Naive thymus-derived CD8-positive, alpha-beta T cell (primary cell): ENCODE measurements at places on chromosomes 2 and 18.

- DNase-seq: no peak
These were observed 2.0 kb downstream of the OTOS start for GRCh38 chr2:240138254-240138984.

DNA sequence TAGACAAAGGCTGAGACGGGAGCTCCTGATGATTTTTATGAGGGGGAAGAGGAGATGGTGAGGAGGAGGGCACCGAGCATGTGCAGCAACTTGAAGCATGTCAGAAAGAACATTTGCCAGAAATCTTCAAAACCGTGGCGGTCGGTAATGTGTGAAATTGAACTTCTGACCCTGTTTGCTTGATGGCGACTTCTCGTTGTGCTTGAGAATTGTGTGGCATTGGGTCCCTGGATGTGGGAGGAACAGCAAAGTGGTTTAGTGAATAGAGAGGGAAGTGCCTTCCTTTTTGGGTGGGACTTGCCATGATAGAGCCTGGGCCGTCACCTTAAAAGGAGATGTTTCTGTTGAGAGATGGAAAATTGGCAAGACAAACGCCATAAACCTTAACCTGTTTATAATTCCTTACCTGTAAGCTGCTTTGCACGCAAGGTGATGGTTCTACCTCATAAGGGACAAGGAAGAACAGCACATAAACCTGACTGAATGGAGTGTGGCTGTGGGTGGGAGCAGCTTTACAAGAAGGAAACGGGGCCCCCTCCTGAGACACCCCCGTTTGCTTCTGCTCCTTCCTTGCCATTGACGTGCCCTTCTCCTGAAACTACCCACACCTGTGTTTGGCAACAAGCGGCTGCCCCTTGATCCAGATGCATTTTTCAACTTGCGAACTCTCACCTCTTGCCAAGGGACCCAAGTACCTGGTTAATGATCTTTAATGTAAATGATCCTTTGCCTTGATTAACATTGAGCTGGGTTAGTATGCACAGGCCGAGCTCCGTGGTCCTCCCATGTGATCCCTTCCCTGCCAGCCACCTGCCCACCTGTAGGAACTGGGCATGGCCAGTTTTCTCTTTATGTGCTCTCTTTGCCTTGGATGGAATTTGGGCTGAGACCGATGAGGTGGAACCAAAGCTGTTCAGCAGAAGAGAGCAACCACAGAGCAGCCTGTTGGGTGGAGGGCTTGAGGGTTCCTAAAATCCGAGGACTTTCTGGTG, 153.2 kb downstream of the NEDD4L start:
- DNase-seq: no peak

DNA sequence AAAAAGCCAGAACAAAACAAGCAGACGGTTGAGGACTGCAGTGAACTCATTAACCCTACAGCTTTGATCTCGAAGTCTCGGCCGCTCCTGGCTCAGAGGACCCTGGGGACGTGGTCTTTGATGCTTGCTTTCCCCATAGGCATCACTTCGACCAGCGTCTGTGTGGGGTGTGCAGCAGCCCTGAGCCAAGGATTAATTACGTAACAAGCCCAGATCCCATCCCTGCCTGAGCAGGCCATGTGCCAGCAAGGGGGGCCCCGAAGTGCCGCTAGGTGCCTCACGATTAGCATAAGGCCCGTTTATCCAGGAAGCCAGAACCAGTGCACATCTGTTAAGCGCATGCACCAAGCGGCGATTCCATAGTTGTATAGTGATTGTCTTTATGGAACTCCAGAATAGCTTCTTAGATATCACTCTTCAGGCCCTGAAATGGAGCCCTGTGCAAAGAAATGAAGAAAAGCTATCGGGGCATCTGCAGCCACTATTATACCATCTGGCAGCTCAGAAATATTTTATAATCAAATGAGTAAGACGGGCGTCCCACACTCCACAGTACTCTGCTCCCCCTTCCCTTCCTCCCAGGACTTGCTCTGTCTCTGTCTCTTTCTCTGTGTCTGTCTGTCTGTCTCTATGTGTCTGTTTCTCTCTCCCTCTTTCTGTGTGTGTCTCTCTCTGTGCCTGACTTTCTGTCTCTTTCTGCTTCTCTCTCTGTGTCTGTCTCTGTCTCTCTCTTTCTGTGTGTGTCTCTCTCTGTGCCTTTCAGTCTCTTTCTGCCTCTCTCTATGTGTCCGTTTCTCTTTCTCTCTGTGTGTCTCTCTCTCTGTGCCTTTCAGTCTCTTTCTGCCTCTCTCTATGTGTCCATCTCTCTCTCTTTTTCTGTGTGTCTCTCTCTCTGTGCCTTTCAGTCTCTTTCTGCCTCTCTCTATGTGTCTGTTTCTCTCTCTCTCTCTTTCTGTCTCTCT, 41.7 kb downstream of the HPCAL1 start:
- peak; percentile 36 for DNase-seq

DNA sequence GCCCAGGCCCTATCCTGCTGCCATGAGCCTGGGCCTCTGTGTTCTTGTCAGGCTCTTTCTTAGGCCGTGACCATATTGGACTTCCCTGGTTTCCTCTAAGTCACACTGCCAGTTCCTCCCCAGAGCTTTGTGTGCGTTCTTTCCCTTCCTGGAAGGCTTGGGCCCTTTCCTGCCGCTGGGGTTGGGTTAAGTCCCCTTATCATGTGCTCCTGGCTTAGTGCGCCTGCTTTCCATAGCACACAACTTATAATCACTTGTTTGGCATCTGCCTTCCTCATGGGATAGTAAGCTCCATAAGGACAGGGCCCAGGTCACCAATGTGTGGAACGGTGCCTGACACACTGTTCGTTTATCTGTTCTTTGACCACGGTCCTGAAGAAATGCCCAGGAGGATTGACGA, 31.3 kb downstream of the NIFK start:
- no peak for DNase-seq

DNA sequence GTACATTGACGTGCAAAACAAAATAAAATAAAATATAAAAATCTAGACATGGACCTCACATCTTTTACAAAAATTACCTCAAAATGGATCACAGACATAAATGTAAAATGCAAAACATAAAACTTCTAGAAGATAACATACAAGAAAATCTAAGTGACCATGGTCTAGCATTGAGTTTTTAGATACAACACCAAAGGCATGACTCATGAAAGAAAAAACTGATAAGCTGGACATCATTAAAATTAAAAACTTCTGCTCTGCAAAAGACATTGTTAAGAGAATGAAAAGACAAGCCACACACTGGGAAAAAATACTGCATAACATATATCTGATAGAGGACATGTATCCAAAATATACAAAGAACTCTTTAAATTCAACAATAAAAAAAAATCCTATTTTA, 14.4 kb downstream of the MAP4K3 start:
- DNase-seq: no peak

- DNase-seq: no peak
These were observed 13.8 kb upstream of the SLC25A52 start for GRCh38 chr18:31774477-31774785.

GRCh38 chr2:5942204-5942603, 250.0 kb downstream of the SOX11 start:
- no peak for DNase-seq

DNA sequence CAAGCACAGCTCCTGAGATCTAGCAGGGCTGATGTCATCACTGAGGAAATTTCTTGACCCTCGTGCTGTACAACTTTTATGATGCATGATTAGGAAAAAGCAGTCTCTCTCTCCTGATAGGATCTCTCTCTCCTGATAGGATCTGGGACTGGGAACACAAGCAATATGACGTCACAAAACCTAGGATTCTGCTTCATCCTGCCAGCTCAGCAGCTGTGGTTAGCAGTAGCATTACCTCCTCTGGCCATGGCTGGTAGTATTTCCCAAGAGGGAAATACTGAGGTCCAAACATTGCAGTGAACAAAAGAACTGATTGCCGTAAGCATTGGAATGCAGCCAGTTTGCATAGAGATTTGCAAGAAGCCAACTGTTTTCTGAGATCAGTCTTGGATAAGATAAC, 521.2 kb upstream of the POU3F3 start:
- no peak for DNase-seq

DNA sequence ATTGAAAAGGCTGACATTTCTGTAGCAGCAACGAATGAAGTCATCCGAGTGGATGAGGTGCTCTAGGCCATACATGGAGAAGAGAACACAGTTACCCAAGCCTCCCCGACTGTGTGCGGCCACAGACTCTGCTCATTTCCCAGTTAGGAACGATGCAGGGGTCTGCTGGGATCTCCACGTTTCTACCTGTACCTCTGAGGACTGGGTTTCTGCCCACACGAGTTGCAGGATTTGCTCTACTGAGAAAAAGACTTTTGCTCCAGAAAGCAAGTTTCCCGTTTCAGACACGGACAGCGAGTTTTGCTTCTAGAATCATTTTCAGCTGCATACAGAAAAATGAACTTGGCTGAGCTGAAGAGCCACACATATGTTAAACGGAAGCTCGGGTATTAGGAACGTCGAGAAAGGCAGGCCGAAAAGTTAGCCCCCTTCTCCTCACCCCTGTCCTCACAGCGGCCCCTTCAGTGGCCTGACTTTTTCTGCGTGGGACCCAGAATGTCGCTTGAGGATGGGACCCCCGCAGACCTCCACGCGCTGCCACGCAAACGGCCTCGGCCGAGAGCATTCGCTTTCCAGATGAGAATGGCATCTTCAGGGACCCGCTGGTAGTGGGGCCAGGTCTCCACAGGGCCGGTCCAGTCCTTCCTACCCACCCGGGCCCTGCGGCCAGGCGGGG, 582 bp upstream of the RAB31 start:
- no peak for DNase-seq

- DNase-seq: no peak
These were observed 401.9 kb downstream of the MEIS1 start for GRCh38 chr2:66836851-66837250.

DNA sequence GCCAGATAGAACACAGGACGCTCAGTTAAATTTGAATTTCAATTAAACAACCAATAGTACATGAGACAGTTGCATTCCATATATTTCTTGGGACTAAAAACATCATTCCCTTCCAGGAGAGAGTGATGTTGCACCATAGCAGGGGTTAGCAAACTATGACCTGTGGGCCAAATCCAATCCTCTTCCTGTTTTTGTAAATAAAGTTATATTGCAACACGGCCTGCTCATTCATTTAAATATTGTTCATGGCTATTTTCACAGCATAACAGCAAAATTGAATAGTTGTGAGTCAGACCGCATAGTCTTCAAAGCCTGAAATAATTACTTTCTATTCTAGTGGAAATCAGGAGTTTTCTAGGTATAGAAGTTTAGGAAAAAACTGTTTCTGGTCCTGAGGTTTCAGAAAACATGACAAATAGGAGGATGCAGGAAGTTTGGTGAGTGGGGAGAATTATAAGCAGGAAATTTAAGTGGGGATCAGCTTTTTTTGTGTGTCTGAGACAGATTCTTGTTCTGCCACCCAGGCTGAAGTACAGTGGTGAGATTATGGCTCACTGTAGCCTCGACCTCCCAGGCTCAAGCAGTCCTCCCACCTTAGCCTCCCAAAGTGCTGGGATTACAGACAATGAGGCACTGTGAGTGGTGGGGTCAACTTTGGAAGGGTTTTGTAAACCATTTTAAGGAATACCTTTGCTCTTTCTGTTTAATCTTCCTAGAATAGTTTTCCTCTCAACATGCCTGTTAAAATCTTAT, 131.5 kb downstream of the SOCS6 start:
- no peak for DNase-seq

- no peak for DNase-seq
These were observed 11.3 kb downstream of the PCARE start for GRCh38 chr2:29063056-29063455.

GRCh38 chr2:96549967-96550786, 13.6 kb downstream of the ARID5A start:
- no peak for DNase-seq

- DNase-seq: no peak
These were observed 1477.6 kb upstream of the NXPH2 start for GRCh38 chr2:140257692-140258300.

GRCh38 chr2:217071416-217071815, 211.6 kb upstream of the TNP1 start:
- no peak for DNase-seq

GRCh38 chr2:44769349-44770011, 172.0 kb upstream of the SIX3 start:
- no peak for DNase-seq

GRCh38 chr2:65016789-65017188, 27.6 kb downstream of the SLC1A4 start:
- DNase-seq: no peak
